ENCODE measurements at places on chromosomes 11 and 22.

GRCh38 chr11:132644520-132645239 lies 887.6 kb downstream of the OPCML start:
- DNase-seq: no peak

- no peak for DNase-seq
Observed at GRCh38 chr22:22002526-22003055, 20.0 kb upstream of the TOP3B start.

DNA sequence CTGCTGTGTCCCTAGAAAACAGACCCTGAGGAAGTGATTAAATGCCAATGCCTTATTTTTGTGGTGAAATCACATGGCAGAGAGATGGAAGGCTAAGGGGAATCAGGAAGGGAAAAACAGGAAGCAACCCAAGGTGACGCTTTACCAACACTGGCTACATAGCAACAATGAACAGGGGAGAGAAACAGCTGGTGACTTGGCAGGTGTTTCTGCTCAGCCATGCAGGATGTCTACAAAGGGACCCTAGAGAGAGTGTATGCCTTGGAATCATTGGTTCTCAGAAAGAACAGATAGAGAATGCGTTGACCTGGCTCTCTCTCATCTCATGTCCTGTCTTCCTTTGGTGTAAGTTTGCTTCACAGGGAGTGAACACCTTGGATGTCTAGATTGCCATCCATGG lies 911.9 kb downstream of the OPCML start:
- no peak for DNase-seq

- peak; percentile 92 for DNase-seq
Observed at GRCh38 chr11:73139476-73140198, 2.5 kb downstream of the FCHSD2 start.

DNA sequence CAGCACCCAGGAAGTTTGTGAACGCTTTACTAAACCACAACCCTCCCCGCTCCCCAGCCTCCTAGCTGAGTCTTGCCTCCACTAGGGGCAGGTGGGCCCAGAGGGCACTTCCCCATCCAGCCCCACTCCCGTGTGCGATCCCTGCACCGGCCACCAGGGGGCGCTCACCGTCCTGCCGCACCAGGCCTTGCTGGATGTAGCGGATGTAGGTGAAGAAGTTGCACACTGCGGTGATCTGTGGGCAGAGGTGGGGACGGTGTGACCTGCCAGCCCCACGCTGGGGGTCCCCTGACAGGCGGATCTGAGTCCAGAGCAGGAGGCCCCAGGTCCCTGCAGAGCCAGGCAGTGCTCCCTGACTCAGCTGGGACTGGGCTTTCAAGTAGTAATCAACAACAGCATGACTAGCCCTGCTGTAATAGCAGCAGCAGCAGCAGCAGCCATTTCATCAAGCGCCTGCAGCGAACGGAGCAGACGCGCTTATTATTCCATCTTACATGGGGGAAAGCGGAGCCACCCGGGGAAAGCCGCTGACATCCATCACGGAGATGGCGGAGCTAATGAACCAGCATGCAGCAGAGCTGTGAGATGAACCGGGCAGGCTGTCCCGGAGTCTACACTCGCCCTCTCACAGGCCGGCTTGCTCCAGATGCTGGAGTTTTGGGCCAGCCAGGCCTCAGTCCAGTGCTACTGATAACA lies 7.9 kb upstream of the FADS3 start:
- peak; percentile 87 for DNase-seq

GRCh38 chr22:40247976-40248375 lies 70.3 kb downstream of the TNRC6B start:
- DNase-seq: no peak

Measured in dermis blood vessel endothelial cell (primary cell).